ENCODE measurements at places on chromosomes 7 and 10.

GRCh38 chr7:120394595-120394994 lies 121.6 kb downstream of the KCND2 start:
- DNase-seq, result no peak

- DNase-seq, result no peak
Observed at GRCh38 chr7:92636018-92636560, 45.9 kb upstream of the FAM133B start.

GRCh38 chr10:127872011-127872761 lies 20.6 kb downstream of the CLRN3 start:
- DNase-seq, result peak; percentile 10

GRCh38 chr10:100882671-100883311 lies 30.0 kb upstream of the SLF2 start:
- DNase-seq, result peak; percentile 61

GRCh38 chr7:24574950-24575349 lies 1.7 kb downstream of the PALS2 start:
- DNase-seq, result no peak

DNA sequence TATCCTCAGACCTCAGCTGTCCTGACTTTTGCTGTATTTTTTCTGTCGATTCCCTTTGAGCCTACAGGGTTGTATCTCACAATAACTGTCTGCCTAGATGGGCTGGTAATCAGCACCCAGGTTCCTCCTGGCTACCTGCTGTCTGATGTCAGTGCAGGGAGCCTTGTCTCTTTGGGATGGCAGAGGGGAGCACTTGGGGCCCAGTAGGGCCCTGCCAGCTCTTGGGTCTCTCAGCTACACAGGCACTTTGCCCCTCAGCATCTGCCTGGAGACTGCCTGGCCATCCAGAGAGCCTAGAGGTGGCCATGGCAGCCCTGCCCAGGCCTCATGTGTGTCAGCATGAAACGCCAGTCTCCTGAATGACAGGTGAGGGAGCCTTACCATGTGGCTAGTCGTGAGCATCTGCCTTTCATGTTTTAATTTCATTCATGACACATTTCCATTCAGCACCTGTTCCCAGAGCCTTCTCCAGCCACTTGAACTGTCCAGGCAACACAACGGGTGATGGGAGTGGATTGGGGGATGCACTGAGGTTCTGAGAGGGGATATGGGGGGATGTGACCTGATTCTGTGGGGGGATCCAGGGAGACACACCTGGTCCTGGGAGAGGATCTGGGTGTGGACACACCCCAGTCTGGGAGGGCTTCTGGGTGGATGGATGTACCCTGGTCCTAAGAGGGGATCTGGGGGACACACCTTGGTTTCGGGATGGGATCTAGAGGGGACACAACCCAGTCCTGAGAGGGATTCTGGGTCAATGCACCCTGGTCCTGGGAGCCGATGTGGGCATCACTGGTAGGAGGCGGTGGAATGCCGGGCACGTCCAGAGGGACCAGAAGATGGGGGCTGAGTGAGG lies 21.9 kb downstream of the ADCY1 start:
- no peak for DNase-seq

GRCh38 chr7:50544992-50545391 lies 20.2 kb downstream of the DDC start:
- DNase-seq, result no peak

DNA sequence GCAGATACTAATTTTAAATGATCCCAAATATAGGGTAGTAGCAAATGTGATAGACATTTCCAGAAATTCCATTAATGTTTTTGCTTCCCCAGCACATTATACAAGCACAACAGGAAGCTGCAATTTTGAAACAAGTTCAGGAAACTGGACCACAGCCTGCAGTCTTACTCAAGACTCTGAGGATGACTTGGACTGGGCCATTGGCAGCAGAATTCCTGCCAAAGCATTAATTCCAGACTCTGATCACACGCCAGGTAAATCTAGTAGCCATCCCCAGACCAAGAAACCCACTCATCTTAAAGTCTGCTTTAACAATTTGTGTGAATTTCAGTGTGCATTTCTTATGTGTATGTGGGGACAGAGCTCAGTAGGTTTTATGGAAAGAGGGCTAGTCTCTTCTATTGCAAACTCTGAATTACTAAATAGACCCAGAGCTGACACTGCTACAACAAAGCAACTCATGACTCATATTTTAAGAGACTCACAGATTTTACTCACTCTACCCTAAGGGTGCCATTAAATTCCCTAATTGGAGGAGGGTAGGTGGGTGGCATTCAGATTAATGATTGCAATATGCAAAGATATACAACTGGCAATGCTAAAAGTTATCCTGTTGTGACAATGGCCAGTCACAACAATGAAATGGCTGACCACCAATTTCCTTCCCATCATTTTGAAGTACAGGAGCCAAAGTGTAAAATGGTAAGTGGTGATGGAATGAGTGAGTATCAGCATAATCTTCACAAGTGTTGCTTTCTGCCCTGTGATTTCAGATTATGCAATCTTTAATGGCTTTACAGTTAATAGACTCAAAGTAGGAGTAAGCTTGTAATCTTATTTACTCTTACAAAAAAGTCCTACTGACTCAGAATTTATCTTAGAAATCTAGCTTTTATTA lies 317.6 kb upstream of the PLXDC2 start:
- no peak for DNase-seq

GRCh38 chr7:111540199-111540815 lies 22.0 kb downstream of the IMMP2L start:
- DNase-seq, result no peak

DNA sequence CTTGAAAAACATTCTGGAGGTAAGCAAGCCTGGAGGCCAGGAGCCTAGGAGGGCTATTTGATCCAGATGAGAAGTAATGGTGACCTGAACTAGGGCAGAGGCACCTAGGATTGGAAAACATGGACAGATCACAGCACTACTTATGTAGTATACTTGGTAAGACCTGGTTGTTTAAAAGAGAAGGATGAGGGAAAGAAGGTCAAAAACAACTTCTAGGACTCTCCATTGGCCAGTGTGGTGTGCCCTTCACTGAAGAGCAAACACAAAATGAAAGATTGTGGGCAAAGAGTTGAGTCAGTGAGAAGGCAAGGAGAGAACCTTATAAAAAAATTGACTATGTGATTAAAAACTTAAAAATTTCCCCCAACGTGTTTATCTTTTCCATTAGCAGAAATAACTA lies 14.3 kb downstream of the ANKRD1 start:
- no peak for DNase-seq

DNA sequence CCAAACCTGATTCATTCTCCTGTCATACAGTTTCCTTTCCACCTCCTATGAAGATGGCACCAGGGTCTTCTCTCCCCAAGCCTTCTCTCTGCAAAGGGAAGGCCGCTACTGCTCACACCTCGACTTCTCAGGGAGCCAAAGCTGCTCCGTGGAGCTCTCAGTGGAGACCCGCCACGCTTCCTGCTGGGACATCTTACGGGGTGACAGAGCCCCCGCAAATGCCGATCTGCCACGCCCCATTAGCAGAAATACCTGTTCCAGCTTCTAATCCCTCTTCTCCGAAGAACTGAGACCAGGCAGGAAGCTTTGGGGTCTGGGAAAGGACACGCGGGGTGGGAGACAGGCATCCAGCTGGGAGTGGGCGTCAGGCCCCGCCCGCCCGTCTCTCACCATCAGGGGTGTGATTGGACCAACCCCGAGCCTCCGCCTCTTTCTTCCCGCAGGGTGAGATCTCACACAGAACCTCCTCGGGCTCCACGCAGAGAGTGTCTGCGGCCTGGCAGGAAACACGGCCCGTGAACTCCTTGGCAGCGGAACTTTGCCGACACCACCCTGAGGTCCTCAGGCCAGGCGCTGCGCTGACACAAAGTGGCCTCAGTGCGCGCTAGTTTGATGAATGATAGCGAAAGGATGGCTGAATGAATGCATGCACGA lies 12.0 kb upstream of the CALML5 start:
- no peak for DNase-seq

GRCh38 chr10:110636932-110637557 lies 7.1 kb upstream of the RBM20 start:
- no peak for DNase-seq

DNA sequence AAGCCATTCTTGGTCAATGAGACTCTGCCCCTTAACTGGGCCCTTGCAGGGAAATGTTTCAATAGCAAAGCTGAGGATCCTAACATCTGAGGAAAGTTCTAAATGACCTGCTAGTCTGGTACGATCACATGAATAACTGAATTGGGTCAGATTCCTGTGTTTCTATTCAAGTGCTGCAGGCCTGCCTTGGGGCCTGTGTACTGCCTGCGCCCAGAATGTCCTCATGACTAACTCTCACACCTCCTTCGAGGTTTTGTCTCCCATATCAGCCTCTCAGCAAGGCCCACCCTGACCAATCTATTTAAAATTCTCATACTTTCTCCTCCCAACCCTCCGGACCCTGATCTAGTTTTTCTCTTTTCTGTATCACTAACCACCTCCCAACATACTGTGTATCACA lies 4.4 kb downstream of the JAZF1 start:
- DNase-seq, result no peak

- DNase-seq, result no peak
Observed at GRCh38 chr10:6607778-6608177, 27.7 kb upstream of the PRKCQ start.

DNA sequence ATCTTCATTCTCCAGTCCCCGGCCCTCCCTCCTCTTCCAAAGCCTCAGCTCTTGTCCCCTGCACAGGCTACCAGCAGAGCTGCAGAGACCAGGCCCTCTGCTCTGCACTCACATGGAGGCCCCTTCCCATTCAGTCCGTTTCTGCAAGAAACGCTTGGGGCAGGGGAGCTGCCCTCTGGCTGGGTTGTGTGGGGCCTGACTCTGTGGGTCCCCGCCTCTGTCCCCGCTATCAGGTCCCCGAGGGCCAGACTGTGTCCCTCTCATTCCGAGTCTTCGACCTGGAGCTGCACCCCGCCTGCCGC lies 1.5 kb downstream of the PCOLCE start:
- no peak for DNase-seq

GRCh38 chr10:70596860-70597809 lies 5.4 kb downstream of the PRF1 start:
- no peak for DNase-seq

DNA sequence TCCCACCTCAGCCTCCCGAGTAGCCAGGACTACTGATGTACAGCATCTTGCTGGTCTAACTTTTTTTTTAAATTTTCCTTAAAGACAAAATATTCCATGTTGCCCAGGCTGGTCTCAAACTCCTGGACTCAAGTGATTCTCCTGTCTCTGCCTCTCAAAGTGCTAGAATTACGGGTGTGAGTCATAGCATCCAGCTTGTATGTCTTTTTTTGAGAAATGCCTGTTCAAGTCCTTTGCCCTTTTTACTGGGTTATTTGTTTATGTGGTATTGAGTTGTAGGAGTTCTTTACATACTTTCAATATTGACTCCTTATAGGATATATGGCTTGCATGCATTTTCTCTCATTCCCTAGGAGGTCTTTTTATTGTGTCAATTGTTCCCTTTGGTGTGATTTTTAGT lies 486.4 kb downstream of the MAGI2 start:
- DNase-seq, result no peak

GRCh38 chr10:30118590-30118989 lies 59.2 kb upstream of the JCAD start:
- DNase-seq, result no peak

GRCh38 chr10:36559412-36560400 lies 565.7 kb upstream of the ANKRD30A start:
- DNase-seq, result peak; percentile 52

DNA sequence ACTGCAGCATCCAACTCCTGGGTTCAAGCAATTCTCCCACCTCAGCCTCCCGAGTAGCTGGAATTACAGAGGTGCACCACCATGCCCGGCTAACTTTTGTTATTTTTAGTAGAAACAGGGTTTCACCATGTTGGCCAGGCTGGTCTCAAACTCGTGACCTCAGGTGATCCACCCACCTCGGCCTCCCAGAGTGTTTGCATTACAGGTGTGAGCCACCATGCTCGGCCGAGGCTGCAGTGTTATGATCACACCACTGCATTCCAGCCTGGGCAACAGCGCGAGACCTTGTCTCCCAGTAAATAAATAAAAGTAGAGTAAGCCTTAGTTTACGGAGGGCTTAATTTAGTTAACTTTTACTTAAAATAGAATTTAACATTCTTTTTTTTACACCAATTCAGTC lies 23.7 kb upstream of the IGF2BP3 start:
- no peak for DNase-seq

GRCh38 chr7:76193466-76193865 lies 8.2 kb upstream of the SRRM3 start:
- no peak for DNase-seq

DNA sequence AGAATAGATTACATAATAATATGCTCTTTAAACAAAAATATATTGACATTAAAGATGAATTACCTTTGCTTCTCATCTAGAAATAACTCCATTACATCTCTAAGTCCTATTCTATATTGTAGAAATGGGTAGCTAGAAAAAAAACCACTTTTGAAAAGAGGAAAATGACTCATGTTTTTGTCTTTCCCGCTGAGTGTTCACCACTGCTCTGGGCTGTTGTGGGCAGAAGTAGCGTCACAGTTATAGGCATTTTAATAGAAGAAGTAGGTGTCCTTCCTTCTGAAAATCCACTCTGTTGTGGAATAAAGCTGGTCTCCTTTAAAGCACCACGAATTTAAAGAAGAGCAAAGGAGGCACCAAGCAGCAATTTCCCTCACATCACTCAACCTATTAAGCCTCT lies 117.6 kb upstream of the NFE2L3 start:
- no peak for DNase-seq

GRCh38 chr10:92239600-92240288 lies 51.1 kb downstream of the CPEB3 start:
- peak; percentile 29 for DNase-seq

DNA sequence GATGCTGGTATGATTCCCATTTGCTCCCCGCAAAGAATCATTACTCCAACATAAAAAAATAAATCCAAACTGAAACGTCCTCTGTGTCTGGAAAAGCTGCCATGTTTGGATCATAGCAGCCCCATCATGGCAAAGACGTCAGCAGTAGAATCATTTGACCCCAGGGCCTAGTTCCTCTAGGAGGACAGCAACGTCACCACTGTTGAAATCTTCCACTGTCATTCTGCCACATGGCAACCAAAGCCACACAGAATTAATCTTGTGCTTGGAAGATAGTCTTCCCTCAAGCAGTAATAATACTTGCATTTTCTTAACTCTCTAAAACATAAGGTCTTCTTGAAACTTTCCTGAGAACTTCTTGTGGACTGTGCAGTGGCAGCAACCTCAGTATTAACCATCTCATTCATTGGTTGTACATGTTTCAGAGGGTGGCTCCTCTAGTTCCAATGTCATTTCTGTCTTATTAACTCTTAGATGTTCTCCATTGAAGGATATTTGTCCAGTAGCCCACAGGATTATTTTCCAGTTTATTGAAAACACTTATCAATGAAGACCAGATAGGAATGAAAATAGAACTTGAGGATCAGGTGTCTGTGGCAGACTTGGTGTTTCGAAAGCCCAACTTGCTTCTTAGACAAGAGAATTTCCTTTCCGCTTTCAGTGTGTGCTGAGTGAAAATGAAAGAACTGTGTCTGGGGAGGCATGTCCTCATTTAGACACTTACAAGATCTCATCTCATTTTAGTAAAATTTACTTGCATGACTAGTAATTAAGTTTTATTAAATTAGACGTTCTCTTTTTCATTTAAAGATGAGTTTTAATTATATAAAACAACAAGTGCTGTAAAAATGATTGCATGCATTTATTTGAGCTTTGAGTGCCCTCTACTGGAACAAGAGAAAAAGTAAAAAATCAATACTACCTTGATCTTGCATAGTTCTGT lies 28.9 kb upstream of the INHBA start:
- DNase-seq, result no peak
